ENCODE measurements at places on chromosomes 4 and X. TPM values are rescaled to one million over a fixed set of nuclear protein-coding genes. Genes with fewer than 3 reads are reported as not detected.

TCP11X2 gene
- total RNA-seq, result not detected

PTPN13 gene
- 3.2 TPM for total RNA-seq

FAM47C gene
- total RNA-seq, result not detected

RASL11B gene
- 4.1 TPM for total RNA-seq

NRK gene
- 1.8 TPM for total RNA-seq

TKTL2 gene
- total RNA-seq, result not detected

DNA sequence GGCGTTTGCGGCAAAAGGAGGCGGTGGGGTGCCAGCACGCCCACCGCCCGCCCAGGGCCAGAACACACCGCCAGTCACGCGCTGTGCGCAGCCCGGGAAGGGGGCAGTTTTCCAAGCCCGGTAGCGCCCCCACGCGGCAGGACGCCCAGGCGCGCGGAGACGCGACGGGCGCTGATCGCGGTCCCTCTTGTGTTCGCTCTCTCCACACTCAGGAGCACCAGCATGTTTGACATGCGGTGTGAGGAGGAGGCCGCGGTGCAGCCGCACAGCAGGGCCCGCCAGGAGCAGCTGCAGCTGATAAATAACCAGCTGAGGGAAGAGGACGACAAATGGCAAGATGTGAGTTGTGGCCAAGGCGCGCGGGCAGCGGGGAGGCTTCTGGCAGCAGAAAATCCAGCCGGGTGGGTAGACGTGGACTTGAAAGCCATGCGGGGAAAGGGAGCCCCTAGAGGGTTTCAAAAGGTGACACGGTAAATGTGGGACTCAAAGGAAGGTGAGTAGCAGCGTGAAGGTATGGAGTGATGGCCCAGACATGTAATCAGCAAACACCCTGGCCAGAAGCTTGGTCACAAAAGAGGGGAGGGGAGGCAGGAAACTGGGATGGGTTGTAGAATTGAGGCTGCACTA lies 104.1 kb downstream of the PHOX2B start:
- DNase-seq, result peak; percentile 89

- DNase-seq, result no peak
Measured at GRCh38 chr4:1783015-1783414, 10.1 kb upstream of the FGFR3 start.

- DNase-seq, result no peak
Measured at GRCh38 chr4:179441596-179441995, 1999.4 kb upstream of the AGA start.

DNA sequence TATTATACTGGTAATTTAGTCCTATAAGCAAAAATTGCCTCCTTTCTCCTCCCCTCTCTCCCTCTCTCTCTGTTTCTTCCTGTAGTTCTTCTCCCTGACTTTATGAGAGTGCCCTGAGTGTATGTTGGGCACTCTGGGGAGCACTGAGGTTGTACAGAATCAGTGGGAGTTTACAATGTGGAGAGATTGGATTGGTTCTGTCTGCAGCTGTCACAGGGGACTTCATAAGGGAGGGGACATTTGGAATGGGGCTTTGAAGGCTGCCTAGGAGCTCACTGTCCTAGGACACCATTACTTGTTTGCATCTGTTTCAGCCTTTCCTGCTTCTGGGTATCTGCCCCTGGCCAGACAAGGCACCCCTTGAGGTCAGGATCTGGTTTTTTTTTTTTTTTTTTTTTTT lies 22.9 kb downstream of the SH3TC1 start:
- no peak for DNase-seq

DNA sequence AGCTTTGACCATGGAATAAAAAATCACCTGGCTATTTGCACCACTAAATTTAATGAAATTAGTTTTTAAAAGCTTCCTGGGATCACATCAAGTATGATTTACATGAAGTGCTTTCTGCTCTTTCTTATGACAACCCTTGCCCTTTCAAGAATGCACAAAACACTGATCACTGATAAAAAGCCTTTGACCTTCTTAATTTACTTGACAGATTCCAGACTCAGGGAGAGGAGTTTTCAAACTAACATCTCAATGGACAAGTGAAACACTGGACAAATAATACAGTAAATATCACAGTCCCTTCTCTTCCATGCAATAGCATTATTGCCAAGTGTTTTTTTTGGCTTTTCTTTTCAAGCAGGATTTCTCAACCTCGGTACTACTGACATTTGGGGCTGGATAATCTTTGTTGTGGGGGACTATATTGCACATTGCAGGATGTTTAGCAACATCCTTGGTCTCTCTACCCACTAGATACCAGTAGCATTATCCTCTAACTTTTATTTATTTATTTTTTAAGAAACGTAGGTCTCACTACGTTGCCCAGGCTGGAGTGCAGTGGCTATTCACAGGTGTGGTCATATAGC lies 86.3 kb downstream of the ZNF827 start:
- DNase-seq, result no peak

DNA sequence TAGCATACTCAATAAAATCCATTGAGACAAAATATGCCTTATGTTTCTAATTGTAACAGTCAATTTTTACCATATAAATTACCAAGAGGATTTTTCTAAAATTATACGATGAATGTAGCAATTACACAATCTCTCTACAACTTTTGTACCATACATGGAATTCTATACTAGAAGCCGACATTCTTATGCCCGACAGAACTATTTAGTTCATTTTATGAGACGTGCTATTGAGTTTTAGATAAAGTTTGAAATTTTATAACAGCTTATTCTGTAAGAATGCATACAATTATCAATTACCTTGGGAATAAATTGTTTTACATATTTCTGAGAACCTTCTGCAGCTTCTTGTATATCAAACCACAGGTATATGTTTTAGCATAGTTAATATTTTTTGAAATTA lies 431.2 kb downstream of the DMD start:
- no peak for DNase-seq

DNA sequence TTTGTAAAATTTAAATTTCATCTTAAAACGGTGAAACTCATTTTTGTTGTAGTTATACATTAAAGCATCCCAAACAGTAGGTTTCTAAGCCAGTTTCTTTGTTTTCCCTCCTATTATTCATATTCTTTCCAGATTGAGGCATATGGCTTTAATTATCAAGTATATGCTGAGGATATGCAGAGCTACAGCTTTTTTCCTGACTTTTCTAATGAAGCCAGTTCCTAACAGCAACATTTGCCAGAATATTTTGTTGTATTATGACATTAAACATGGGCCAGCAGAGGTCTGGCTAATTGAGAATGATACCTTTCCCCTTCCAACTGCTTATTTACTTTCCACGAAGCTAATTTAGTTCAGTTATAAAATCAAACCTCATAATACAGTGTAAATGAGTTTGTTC lies 75.3 kb downstream of the SLIT2 start:
- DNase-seq, result no peak
